AG08396 (cell line): ENCODE measurements at places on chromosomes 6 and 20.

GRCh38 chr6:29845405-29846006 lies 17.9 kb downstream of the HLA-G start:
- DNase-seq: no peak

DNA sequence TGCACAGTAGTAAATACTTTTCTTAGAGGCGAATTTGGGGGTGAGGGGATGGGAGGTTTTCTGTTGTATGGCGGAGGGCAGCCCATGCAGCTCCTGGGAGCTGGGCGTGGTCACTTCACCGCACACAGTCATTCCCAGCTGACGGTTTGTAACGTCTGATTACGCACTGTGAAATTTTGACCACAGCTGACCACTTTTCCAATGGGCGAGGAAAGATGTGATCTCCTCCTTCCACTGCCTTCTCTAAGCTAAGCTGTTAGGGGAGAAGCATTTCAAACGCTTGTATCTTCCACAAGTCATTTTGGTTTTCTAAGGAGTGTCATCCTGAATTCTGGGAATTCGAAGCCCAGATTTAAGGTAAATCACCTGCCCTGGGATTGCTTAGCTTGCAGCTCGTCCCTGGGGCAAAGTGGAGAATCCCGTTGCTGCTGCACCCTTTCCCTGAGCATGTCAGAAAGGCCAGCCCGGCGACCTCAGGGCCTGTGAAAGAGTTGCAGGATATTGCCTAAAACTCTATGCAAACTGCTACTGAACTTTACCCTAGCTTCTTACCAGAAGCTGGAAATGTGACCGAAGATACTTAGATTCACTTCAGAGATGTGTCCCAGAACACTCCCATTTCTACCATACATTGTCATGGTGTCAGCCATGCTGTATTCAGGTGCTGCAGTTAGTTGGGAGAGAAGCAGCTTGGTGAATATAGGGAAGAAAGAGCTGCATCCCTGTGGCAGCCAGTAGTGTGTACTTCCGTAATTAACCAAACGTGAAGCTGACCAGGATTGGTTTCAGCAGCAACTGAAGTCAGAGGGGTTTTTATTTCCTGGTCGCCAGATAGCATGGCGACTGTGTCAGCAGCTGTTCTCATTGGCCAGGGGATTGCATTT lies 58.9 kb downstream of the RREB1 start:
- DNase-seq: peak; percentile 80

DNA sequence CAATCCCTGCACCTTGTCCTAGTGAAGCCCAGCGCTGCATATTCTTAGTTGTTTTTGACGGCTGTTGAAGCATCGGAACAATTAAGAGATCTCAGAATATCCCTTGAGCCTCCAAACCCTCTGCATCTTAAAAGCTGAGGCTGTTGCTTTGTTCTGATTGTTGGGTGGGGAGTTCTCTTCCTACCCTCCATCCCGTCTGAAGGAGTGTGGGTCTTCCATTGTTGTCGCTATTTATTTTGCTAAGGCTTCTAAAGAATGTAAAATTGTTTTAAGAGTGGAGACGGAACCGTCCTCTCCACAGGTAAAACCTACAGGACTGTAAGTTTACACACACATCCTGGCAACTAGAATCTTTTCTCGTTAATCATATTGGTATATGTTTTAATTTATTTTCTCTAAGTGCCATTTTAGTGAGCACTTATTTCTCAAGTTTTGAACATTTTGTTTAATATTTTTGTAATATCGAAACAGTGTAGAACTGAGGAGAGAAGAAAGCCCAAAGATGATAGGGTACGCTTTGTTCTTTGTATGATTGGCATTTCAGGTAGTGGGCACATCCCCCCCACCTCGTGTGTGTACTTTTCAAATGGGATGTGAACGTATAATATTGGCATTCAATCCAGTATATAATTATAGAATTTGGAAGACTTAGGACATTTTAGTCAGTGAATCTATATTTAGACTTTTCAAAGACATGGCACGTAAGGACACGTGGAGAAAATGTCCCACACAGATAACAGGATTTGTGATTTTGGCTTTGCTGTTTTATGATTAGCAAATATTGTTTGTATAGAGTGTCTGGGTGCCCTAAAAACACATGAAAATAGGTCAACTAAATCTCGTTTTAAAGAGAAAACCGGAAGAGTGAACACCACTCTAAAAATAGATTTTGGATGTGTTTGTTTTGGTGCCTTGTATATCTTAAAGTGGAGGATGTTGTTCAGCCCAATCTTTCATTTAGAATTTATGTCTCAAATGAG lies 1.3 kb downstream of the RNF146 start:
- DNase-seq: no peak

- DNase-seq: no peak
Observed at GRCh38 chr20:24477831-24478547, 8.6 kb downstream of the SYNDIG1 start.

GRCh38 chr6:65116326-65116725 lies 590.7 kb downstream of the EYS start:
- DNase-seq: no peak

GRCh38 chr20:432677-433299 lies 24.7 kb downstream of the RBCK1 start:
- DNase-seq: no peak
